ENCODE measurements at places on chromosomes 5 and 9. TPM values are rescaled to one million over a fixed set of nuclear protein-coding genes. Genes with fewer than 3 reads are reported as not detected.

- no peaks in the 10 kb centered on the region for H3K4me1 ChIP-seq
- H3K27ac ChIP-seq = no peak overlapping the region
- DNase-seq = no peak
- no peak overlapping the region for H3K4me3 ChIP-seq
Observed at GRCh38 chr9:126646162-126646561, 32.4 kb downstream of the LMX1B start.

- no peak overlapping the region for H3K4me3 ChIP-seq
- no peak overlapping the region for H3K27ac ChIP-seq
- H3K27me3 ChIP-seq = no peaks in the 10 kb centered on the region
- H3K36me3 ChIP-seq = no peaks in the 10 kb centered on the region
Observed at GRCh38 chr5:143173139-143173889, 230.2 kb downstream of the NR3C1 start.

The PTPN3 gene
- total RNA-seq = 2.9 TPM

The MELK gene
- total RNA-seq = 8.3 TPM

The GRPEL2 gene
- 34.8 TPM for total RNA-seq

- H3K4me3 ChIP-seq = no peak overlapping the region
- no peaks in the 10 kb centered on the region for H3K36me3 ChIP-seq
- DNase-seq = no peak
- no peaks in the 10 kb centered on the region for H3K27me3 ChIP-seq
- H3K4me1 ChIP-seq = peaks cover 3% of the 10 kb centered on the region
Observed at GRCh38 chr5:62127098-62127736, 178.8 kb upstream of the KIF2A start.

- peaks cover 39% of the 10 kb centered on the region for H3K4me1 ChIP-seq
- H3K36me3 ChIP-seq = no peaks in the 10 kb centered on the region
- peak; percentile 58 for DNase-seq
- H3K27ac ChIP-seq = peak overlapping the region; percentile 81
- H3K27me3 ChIP-seq = no peaks in the 10 kb centered on the region
- peak overlapping the region; percentile 85 for H3K4me3 ChIP-seq
Observed at GRCh38 chr5:61329550-61330128, 2.4 kb upstream of the ZSWIM6 start.

The NREP gene
- total RNA-seq = 150 TPM

The CCDC183 gene
- not detected for total RNA-seq

DNA sequence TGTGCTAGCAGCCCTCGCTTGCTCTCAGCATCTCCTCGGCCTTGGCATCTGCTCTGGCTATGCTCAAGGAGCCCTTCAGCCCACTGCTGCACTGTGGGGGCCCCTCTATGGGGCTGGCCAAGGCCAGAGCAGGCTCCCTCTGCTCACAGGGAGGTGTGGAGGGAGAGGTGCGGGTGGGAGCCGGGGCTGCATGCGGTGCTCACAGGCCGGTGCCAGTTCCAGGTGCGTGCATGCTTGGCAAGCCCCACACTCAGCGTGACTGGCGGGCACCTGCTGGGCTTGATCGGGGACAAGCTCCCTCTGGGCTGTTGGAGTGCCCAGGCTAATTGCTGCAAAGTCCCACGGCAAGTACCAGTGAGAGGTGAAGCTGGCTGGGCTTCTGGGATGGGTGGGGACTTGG lies 170.5 kb downstream of the TRIM36 start:
- no peak overlapping the region for H3K27ac ChIP-seq
- no peaks in the 10 kb centered on the region for H3K4me1 ChIP-seq
- no peak overlapping the region for H3K4me3 ChIP-seq
- H3K27me3 ChIP-seq = no peaks in the 10 kb centered on the region
- no peaks in the 10 kb centered on the region for H3K36me3 ChIP-seq
- DNase-seq = peak; percentile 6

The IL4 gene
- not detected for total RNA-seq

DNA sequence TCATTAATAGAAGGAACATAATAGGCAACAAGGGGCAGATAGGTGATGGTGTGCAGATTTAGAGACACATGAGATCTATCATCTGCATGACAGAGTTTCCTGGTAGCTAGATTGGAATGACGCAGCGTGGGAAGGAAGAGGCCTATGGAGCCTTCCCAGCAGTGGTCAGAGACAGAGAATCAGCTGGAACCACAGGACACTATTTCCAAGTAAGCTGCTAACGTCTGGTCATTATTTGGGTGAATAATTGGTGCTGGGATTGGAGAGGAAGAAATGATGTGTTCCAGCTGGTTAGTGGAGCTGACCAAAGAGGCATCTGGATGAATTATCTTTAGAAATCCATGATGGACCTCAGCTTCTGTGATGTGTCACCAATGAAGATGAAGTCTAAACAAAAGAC lies 91.2 kb upstream of the PRR16 start:
- no peak overlapping the region for H3K4me3 ChIP-seq
- H3K36me3 ChIP-seq = no peaks in the 10 kb centered on the region
- no peak for DNase-seq
- no peaks in the 10 kb centered on the region for H3K4me1 ChIP-seq

The KDM3B gene
- total RNA-seq = 48.3 TPM

The PCDHB5 gene
- total RNA-seq = 2.9 TPM

The SPINK7 gene
- not detected for total RNA-seq

The C5orf58 gene
- not detected for total RNA-seq

The ADAMTSL1 gene
- total RNA-seq = 70.1 TPM

The ROPN1L gene
- total RNA-seq = 0.59 TPM

DNA sequence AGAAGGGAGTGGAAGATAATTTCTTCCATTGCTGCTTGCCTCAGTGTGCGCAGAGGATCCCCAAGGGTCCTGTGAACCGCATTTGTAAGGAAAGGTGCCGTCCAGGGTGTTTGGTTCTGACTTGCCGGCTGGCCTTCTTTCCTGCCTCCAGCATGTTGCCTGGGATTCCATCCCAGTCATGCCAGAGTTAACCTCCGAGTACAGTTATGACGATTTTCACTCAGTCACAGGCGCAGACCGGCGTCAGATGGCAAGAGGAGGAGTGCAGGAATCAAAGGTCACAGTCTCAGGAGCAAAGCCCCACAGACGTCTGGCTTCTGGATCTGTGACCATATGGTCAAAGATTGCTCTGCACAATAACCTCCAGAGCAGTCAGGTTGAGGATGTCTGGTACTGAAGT lies 5.9 kb upstream of the GADD45G start:
- H3K27ac ChIP-seq = no peak overlapping the region
- no peak overlapping the region for H3K4me3 ChIP-seq
- peaks cover 4% of the 10 kb centered on the region for H3K4me1 ChIP-seq
- no peaks in the 10 kb centered on the region for H3K36me3 ChIP-seq

The HMGCS1 gene
- total RNA-seq = 277 TPM

- DNase-seq = peak; percentile 90
- peaks cover 14% of the 10 kb centered on the region for H3K4me1 ChIP-seq
- no peak overlapping the region for H3K4me3 ChIP-seq
Observed at GRCh38 chr5:34923694-34924461, 5.5 kb upstream of the DNAJC21 start.

GRCh38 chr5:169385636-169386035 lies 84.7 kb upstream of the SLIT3 start:
- H3K27ac ChIP-seq = no peak overlapping the region
- peaks cover 4% of the 10 kb centered on the region for H3K4me1 ChIP-seq
- DNase-seq = no peak
- no peak overlapping the region for H3K4me3 ChIP-seq

DNA sequence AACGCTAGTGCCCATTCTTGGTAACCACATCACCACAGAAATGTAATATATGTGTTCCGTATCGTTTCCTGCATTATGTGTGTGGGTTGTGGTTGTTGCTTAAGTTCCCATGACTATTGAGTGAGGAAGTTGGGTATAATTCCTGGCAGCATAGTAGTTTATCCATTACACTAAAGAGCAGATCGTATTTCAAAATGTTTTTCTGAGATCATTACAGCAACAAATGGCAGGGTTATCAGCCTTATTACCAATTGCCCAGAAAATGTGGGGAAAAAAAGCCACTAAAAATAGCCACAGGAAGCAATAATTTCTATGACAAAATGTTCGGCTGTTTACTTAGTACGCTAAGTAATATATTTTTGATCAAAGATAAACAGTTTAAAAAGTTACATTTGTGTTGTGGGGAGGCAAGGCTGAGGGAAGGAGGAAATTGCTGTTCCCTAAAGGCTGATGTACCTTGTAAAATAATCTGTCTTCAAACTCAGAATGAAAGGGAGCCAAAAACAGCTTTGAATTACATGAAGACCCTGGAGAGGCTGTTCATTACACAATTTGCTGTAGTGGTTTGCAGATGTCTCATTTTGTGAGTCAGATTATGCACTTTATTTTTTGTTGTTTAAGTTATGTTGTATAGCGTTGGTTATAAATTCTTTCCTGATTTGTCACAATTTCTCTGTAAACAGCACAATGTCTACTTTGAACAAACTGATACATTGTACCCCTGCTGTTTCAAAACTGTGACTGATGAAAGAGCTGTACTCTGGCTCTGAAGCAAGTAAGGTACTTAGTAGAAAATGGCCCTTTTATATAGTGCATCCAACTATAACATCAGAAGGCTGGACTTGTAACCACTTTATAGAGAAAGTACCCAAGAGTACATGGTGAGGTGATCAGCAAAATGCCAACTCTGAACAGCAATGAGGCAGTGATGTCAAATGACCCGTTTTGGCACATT lies 1028.5 kb downstream of the NR2F1-AS1 start:
- no peaks in the 10 kb centered on the region for H3K36me3 ChIP-seq
- H3K27ac ChIP-seq = peak overlapping the region; percentile 96
- H3K4me1 ChIP-seq = peaks cover 17% of the 10 kb centered on the region
- peak overlapping the region; percentile 33 for H3K4me3 ChIP-seq
- H3K27me3 ChIP-seq = no peaks in the 10 kb centered on the region

The SLC25A46 gene
- 100 TPM for total RNA-seq

GRCh38 chr5:37838152-37838932 lies 1.5 kb downstream of the GDNF start:
- peak overlapping the region; percentile 89 for H3K4me3 ChIP-seq
- peak; percentile 93 for DNase-seq
- H3K27ac ChIP-seq = peak overlapping the region; percentile 78
- peaks cover 33% of the 10 kb centered on the region for H3K4me1 ChIP-seq

DNA sequence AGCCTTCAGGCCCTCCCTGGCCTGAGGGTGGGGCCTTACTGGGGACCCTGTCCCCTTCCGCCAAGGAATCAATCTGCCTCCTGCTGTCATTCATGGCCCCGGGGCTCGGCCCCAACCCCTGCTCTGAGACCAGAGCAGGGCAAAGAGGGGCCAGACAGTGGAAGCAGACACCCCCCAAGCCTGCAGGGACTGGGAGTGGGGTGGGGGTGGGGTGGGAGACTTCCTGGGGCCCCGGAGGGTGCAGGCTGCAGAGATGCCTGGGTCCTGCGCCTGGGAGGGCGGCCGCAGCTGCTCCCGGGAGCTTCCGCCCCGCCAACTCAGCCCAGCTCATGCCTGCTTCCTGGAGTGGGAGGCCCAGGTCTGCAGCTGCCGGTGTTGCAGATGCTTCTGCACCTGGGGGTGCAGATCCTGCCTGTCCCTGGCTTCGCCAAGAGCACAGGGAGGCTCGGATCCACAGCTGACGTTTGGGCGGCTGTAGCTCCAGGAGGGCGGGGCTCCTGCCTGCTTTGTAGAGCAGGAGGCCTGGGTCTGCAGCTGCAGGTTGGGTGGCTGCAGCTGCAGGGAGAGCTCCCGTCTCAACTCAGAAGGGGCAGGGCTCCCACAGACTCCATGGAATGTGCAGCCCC lies 6.2 kb downstream of the KIF4B start:
- H3K36me3 ChIP-seq = no peaks in the 10 kb centered on the region
- no peak overlapping the region for H3K4me3 ChIP-seq
- DNase-seq = no peak
- H3K27me3 ChIP-seq = no peaks in the 10 kb centered on the region
- H3K4me1 ChIP-seq = no peaks in the 10 kb centered on the region

The ADAMTS2 gene
- 203 TPM for total RNA-seq

The SLC4A9 gene
- total RNA-seq = not detected

GRCh38 chr5:126521130-126521529 lies 73.9 kb downstream of the ALDH7A1 start:
- H3K27ac ChIP-seq = no peak overlapping the region
- H3K4me3 ChIP-seq = no peak overlapping the region
- no peaks in the 10 kb centered on the region for H3K27me3 ChIP-seq

GRCh38 chr5:50967563-50968355 lies 301.3 kb downstream of the PARP8 start:
- no peak overlapping the region for H3K27ac ChIP-seq
- H3K4me3 ChIP-seq = peak overlapping the region; percentile 51
- peaks cover 73% of the 10 kb centered on the region for H3K27me3 ChIP-seq
- H3K4me1 ChIP-seq = peaks cover 8% of the 10 kb centered on the region

DNA sequence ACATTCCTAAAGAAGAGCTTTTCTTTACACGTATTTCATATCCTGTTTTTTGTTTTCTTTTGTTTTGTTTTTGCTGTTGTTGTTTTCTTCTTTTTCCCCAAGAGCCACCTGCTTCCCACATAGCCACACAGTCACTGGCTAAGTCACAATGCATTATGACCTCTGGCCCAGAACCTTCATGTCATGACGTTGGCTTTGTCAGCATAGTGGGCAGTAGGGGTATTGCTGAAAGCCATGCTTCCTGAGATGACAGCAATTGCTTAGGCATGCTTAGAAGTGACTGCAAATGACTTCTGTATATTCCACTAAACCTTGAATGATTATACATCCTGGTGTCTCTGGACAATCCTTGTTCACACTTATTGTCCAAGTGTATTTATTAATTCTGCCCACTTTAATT lies 375.8 kb downstream of the TAF11L14 start:
- no peaks in the 10 kb centered on the region for H3K4me1 ChIP-seq
- DNase-seq = no peak
- no peaks in the 10 kb centered on the region for H3K36me3 ChIP-seq
- H3K4me3 ChIP-seq = no peak overlapping the region
- H3K27me3 ChIP-seq = no peaks in the 10 kb centered on the region
- no peak overlapping the region for H3K27ac ChIP-seq

GRCh38 chr5:123538670-123539459 lies 26.9 kb downstream of the CSNK1G3 start:
- no peak overlapping the region for H3K4me3 ChIP-seq
- H3K4me1 ChIP-seq = no peaks in the 10 kb centered on the region
- H3K27ac ChIP-seq = no peak overlapping the region
- H3K27me3 ChIP-seq = no peaks in the 10 kb centered on the region
- no peaks in the 10 kb centered on the region for H3K36me3 ChIP-seq
- DNase-seq = no peak

- H3K4me3 ChIP-seq = peak overlapping the region; percentile 68
- peaks cover 12% of the 10 kb centered on the region for H3K27me3 ChIP-seq
- no peak for DNase-seq
- no peaks in the 10 kb centered on the region for H3K4me1 ChIP-seq
Observed at GRCh38 chr9:35617548-35617947, 665 bp downstream of the CD72 start.

DNA sequence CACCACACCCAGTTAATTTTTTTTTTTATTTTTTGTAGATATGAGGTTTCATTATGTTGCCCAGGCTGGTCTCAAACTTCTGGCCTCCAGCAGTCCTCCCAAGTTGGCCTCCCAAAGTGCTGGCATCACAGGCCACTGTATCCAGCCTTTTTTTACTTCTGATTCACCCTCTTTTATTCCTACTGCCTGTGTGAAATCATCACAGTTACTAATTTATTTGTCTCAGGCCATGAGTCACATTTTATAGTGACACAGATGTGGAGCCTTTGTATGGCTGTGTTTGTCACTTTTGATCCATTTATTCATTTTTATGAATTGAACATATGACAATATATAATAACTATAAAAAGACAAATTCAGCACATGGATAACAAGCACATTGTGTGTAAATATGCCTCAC lies 67.1 kb upstream of the SNX2 start:
- no peak for DNase-seq
- H3K4me3 ChIP-seq = no peak overlapping the region
- no peak overlapping the region for H3K27ac ChIP-seq
- H3K27me3 ChIP-seq = no peaks in the 10 kb centered on the region

GRCh38 chr9:92807031-92807756 lies 42.6 kb upstream of the BICD2 start:
- no peak overlapping the region for H3K27ac ChIP-seq
- no peak overlapping the region for H3K4me3 ChIP-seq
- H3K27me3 ChIP-seq = peaks cover 84% of the 10 kb centered on the region
- no peaks in the 10 kb centered on the region for H3K36me3 ChIP-seq

Measured in osteoblast (primary cell).